ENCODE measurements at places on chromosomes 1 and 21. TPM values are rescaled to one million over a fixed set of nuclear protein-coding genes. Genes with fewer than 3 reads are reported as not detected.

DNA sequence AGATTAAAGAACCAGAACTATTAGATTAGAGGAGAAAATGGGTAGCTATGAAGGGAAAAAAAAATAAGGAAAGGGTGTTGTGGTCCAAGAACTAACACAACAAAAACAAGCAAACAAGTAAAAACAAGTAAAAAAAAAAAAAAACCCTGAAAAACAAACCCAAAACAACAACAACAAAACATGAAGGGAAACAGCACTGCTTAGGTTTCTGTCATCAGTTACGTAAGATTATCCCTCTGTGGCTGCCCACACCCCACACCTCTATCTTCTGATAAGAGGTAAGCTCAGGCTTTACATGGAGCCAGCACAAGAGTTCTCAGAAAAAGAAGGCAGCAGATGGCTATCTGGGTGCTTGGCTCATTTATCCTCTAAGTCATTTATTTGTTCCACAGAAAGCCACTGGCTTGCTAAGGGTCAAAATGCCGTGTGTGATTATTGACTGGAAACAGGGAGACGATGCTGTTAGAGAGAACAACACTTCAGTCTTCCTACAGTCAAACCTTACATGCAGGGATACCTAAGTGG lies 57.5 kb downstream of the KIAA0319L start:
- peak; percentile 73 for DNase-seq

- no peak for DNase-seq
Observed at GRCh38 chr1:182309631-182310351, 81.8 kb downstream of the GLUL start.

DNA sequence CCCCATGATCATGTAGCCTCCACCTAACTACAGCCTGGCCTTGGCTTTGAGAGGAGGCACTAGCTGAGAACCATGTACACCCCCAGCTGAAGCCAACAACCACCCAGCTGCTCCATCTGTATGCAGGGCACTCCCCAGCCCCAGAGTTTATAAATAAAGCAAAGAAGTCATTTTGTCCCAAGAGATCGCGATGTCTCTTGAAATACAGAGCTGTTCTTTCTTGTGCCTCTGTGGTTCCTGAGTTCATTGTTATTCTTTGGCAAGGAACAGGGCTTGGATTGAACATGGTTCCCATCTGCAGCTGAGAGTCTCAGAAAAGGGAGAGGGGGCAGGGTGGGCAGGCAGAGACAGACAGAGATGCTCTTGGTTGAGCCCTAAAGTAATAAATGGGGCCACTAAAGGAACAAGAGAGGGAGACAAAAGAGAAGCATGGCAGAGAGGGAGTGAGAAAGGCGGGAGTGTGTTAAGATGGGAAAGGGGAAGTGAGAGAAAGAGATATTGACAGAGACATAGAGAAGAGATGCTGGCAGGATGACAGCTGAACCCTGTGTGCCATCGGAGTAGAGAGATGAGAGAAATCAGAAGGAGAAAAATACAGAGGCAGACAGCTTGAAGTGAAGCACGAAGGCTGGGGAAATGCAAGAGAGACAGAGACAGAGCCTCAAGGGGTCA lies 63.3 kb downstream of the TNR start:
- peak; percentile 11 for DNase-seq

- no peak for DNase-seq
Observed at GRCh38 chr1:46539972-46540371, 11.5 kb downstream of the KNCN start.

DNA sequence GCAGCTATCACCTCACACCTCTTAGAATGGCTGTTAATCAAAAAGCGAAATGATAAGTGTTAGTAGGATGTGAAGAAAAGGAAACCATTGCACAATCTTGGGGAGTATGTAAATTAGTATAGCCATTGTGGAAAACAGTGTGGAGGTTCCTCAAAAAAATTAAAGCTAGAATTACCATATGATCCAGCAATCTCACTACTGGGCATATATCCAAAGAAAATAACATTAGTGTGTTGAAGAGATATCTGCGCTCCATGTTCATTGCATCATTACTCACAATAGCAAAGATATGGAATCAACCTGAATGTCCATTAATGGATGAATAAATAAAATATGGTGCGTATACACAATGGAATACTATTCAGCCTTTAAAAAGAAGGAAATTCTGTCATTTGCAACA lies 68.9 kb downstream of the SNRPE start:
- no peak for DNase-seq

GRCh38 chr1:201721082-201722049 lies 107.6 kb upstream of the IPO9 start:
- DNase-seq: no peak

GRCh38 chr1:84436876-84437655 lies 38.8 kb downstream of the DNASE2B start:
- DNase-seq: no peak

GRCh38 chr21:38440746-38441145 lies 57.5 kb downstream of the ERG start:
- DNase-seq: no peak

DNA sequence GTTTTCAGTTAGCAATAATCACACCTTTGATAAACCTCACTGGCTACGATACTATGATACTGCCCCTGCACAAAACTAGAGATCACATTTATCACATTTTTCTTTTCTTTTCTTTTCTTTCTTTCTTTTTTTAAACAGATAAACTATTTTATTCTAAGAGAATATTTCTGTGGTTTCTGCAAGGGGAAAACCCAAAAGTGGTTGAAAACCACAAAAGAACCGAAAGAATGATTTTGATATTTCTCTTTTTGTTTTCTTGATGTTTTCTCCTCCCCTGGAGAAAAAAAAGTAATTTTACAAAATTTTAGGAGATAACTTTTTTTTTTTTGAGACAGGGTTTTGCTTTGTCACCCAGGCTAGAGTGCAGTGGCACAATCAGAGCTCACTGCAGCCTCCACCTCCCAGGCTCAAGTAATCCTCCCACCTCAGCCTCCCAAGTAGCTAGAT lies 18.4 kb upstream of the FRRS1 start:
- DNase-seq: no peak

DNA sequence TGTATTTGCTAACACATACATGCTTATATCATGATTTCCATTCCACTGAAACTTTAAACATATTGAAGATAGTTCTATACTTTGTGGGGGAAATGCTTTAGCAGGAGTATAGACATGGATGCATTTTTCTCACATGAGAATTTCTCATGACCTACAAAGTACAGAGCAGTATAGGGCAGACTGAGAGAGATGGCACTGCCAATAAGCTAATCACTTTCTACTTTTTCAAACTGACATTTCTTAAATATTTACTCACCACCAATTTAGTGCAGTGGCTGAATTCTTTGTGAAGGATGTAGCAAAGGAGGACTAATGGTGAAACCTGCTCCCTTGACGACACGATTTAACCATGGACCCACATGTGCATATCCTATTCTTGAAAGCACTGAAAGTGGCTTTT lies 923.5 kb downstream of the ADGRL2 start:
- DNase-seq: no peak

DNA sequence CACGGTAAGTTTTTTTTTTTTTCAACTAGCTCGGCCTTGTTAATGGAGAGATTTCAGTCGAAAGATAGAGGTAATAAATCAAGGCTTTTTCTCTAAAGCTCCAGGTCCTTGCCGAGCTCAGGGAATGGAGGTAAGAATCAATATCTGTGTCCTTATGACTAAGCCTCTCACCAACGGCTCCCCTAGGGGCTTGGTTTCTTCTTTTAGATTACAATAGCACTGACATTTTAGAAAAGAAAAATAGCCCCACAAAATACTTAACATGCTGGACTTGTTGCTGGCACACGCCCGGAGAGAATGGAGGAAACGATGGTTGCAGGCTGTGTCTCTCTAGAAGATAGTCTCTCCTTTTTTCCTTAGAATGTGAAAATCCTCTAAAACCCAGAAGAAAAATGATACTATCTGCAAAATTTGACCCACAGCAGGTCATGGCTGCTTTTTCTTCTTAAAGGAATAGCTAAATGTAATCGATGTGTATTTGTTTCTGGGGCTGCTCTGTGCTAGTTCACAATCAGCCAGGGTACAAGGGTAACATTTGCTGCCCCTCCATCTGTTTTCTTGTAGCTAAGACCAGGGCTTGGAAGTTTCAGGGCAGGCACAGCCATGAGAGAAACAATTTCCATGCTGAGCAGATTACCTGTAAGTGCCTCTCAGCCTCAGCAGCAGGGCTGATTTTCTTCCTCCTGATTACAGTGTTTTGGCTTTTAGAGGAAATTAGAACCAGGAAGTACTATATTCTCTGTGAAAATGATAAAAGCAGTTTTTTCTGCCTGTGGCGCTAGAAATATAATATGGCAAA lies 86.2 kb upstream of the GNG12 start:
- DNase-seq: no peak

DNA sequence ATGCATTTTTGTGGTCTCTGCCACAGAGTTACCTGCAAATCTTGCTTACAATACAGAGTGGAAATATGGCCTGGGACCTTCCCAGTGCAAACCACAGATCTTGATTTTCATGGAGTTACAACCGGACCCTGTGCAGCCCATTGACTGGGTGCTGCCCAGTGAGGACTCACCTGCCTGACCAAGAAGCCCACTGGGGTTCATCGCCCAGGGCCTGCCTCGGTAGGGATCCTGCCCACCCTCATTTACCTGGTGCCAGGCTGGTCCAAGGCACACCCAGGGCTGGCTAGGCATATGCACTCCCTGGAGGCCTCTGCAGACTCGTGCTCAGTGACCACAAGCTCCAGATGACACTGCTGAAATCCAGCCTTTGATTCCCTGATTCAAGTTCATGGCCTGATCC lies 572.7 kb downstream of the NPHP4 start:
- DNase-seq: no peak

DNA sequence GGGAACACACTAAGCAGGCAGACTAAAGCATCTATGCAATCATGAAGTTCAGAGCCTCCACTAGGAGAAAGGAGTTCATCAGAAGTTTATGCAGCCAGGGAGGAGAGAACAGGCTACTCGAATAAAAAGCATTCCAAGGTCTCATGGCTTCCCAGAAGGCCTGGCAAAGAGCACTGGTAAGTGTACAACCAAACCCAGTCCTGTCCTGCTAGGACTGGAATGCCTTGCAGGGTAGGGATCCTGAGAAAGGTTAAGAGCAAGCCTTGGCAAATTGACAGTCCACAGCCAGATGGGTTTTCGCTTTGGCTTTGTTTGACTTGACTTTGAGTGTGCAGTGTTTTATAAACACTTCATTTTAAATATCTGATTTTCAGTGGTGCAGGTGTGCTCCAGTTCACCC lies 133.6 kb upstream of the ATP1B1 start:
- DNase-seq: no peak

GRCh38 chr1:8817412-8818324 lies at the start of gene RERE:
RERE (minus strand) TSS chr1:8817640.
- DNase-seq: peak; percentile 99

DNA sequence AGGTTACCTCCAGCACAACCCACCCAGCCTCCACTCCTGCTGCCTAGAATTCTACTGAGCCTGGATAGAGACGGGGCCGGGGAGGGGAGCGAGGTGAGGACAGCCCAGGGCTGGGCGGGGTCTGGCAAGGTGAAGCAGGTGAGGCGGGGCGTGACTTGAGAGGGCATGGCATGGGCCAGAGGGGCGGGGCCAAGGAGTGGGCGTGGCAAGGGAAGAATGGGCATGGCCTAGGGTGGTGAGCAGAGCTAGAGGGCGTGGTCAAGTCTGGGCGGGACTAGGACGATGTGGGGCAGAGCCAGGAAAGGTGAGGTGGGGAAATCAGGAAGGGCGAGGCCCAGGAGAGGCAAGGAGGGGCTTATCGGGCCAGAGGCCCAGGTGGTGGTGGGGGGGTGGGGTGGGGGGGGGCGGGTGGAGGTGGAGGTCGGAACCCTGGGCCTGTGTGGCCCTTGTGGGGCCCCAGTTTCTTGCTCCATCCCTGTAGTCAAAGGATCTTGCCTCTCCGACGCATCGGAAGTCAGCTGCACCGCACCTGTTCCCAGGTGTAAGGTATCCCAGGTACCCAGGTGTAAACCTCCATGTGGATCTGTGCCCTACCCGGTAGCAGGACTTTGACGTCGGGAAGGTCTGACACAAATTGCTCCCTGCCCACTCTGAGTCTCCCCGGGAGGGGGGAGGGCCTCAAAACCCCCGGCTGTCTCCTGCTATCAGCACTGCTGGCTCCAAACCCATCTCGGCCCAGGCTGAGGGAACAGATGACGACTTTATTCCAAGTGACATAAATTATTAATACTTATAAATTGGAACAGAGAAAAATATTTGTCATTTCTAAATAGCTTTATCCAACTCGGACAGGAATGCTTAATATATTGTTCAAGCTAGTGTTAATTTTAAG lies 32.9 kb upstream of the UTS2 start:
- DNase-seq: no peak

- no peak for DNase-seq
Observed at GRCh38 chr1:59967141-59967697, 40.6 kb upstream of the CYP2J2 start.

- no peak for DNase-seq
Observed at GRCh38 chr1:230401763-230402294, 24.3 kb downstream of the PGBD5 start.

DNA sequence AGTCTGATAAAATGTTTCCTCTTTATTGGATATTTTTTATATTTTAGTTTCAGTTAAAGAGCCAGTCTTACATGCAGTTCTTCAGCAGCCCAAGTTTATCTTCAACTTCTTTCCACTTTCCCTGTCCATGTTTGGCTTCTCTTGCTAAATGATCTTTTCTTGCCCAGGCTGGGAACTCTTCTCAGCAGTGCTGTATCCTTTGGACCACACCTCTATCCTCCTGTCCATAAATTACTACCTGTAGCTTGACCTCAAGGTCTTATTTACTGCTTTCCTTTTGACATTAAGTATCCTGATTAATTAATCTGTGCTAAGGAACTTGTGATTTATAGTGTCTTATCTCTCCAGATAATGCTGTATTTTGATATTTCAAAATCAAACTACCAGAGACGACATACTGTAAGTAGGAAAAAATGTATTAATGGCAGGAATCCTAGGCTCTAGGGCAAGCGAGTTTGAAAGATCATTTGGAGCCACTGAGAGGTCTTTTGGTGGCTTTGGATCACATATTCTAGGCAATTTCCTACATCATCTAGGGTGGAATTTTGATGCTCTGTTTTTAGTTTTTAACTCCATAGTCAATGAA lies 20.5 kb upstream of the PDC start:
- DNase-seq: no peak

DNA sequence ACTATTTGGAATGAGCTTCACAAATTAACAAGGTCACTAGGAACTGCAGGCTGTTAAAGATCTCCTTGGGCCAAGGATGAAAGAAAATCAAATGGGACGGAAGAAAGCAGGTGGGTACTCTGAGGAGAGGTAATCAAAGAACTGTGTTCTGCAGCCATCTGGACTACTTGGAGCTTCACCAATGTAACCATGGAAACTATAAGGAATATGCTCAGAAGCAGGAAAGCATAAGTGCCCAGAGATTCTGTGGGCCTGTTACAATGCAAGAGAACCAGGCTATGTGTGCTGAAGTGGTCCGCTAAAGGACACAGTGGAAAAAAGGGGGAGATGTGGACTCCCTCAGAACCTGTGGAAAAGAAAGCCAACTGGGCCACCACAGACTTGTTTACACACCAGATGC lies 238.5 kb downstream of the PTGER3 start:
- peak; percentile 9 for DNase-seq

GRCh38 chr1:69090170-69090569 lies 477.6 kb upstream of the LRRC7 start:
- DNase-seq: no peak

GRCh38 chr21:38850277-38850951 lies 44.7 kb downstream of the ETS2 start:
- no peak for DNase-seq

GRCh38 chr1:63746129-63746864 lies 27.5 kb upstream of the ROR1 start:
- no peak for DNase-seq

Gene FLG2
- not detected for total RNA-seq

Gene SDC3
- total RNA-seq: 79.0 TPM

Gene BATF3
- 0.91 TPM for total RNA-seq

Gene EPHA8
- total RNA-seq: 15.2 TPM

Gene PRR9
- not detected for total RNA-seq

All from cerebellum (tissue), 4 donors.